Left ventricle myocardium inferior (tissue), 1 donor: ENCODE measurements at places on chromosomes 1 and 21. TPM values are rescaled to one million over a fixed set of nuclear protein-coding genes. Genes with fewer than 3 reads are reported as not detected.

DNA sequence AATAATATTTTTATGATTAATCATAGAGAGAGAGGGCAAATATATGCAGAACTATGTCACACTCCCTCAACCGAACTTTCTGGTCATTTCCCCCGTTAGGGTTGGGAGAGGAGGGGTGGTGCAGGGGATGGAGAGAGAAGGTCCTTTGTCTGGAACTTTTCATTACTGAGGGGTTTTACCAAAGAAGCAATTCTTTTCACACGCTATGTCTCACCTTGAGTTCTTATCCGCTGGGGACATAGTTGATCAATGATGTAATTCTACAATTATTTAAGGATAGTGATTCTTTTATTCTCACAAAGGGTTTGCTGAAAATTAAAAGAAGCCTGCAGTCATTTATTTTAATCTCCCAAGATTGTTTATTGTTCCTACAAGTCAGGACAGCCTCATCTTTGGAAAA, 98.3 kb upstream of the RUNX1 start:
- no peak overlapping the region for H3K4me3 ChIP-seq
- H3K27me3 ChIP-seq: peaks cover 50% of the 10 kb centered on the region
- H3K27ac ChIP-seq: no peak overlapping the region

DNA sequence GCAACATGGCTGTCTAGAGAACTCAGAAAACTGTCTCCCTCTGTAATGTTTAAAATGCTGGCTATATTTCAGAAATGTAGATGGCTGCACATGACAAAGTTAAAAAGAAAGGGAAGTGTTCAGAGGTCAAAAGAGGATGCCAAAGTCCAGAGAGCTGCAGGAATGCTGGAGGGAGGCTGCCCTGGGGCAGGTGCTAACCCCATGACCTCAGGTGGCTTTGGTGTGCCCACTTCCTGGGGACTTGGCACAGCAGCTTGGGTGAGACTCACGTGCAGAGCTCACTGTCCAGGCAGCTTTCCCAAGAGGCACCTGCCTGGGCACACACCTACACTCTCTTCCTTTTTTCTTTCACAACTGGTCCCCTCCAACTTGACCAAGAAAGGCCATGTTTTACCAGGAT, 256.4 kb downstream of the KCNJ6 start:
- no peak overlapping the region for H3K4me3 ChIP-seq
- H3K27ac ChIP-seq: no peak overlapping the region
- H3K4me1 ChIP-seq: peaks cover 22% of the 10 kb centered on the region
- H3K27me3 ChIP-seq: peaks cover 5% of the 10 kb centered on the region
- H3K36me3 ChIP-seq: no peaks in the 10 kb centered on the region

- H3K27ac ChIP-seq: peak overlapping the region; percentile 82
- H3K36me3 ChIP-seq: peaks cover 49% of the 10 kb centered on the region
- peaks cover 18% of the 10 kb centered on the region for H3K4me1 ChIP-seq
- no peak for DNase-seq
- peak overlapping the region; percentile 71 for H3K4me3 ChIP-seq
These were observed 301 bp upstream of the NUDT17 start for GRCh38 chr1:145845144-145845513.

CD52 gene
- total RNA-seq: 2.4 TPM
